ENCODE measurements at places on chromosomes 3 and 15.

- DNase-seq, result peak; percentile 51
Observed at GRCh38 chr3:124834723-124835718, 52.1 kb downstream of the ITGB5 start.

DNA sequence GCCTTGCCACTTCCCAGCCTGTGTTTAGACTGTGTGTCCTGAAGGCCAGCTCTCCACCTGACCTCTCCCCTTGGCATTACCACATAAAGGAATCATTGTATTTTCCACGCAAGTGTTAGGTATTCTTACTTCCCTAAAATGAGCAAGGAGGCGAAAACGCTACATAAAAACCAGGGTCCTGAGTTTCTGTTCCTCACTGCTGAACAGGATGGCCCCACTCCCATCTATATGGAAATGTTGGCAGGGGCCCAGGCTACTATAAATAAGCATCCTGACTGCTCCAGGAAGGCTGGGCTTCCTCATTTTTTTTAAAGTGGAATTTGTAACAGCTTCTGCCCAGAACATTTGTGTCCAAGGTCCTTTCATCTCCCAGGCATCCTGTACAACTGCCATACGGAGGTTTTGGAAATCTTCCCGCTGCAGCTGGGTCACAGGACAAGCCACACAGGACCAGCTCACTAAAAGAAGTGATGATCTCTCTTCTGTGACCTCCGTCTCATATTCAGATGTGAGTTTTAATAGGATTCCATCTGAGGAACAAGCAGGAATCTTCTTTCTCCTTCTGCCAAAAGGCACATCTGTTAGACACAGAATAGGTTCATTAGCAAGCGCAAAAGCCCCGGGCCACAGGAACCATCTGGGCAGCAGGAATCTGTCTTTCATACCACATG is 56.4 kb upstream of the LIMD1 start:
- DNase-seq, result no peak

DNA sequence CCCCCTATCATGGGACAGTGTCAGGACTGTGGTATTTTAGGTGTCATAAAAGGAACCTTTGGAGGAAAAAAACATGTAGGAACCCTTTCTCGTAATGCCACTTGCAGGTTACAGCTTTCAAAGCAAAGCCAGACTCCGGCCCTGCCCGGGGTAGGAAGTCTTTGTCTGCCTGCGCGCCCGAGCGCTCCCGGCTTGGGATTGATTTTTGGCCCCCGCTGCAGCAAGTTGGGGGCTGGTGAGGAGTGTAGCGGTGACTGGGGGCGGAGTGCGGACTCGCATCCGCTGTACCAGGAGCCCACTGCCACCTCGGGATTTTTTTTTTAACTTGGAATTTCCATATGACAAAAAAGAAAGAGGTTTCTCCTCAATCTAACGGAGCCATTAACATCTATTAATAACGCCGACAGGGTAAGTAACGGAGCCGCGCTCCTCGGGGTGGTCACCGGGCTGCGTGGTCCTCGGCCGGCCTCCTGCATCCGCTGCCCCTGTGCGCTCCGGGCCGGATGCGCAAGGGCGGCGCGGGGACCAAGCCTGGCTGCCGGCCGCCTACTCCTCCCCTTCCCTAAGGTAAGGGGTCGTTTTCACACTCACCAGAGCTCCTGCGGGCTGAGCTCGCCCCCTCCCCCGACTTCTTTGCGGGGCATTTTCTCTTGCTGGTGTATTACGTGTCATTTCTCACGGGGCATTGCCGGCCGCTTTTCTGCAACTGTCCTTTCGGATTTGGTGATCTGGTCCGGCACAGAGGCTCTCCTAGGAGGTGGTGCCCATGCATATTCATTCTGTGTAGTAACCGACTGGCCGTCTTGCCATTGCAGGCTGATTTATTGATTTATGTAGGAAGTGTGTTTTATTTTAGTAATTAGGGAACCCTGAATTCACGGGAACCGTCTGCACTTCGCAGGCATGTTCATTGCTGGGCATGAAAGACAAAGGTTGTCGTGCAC is 219.8 kb upstream of the TOPAZ1 start:
- no peak for DNase-seq

- no peak for DNase-seq
Observed at GRCh38 chr15:62880278-62880677, 162.3 kb upstream of the TPM1 start.

GRCh38 chr15:75809986-75810750 is 33.1 kb upstream of the UBE2Q2 start:
- peak; percentile 44 for DNase-seq

DNA sequence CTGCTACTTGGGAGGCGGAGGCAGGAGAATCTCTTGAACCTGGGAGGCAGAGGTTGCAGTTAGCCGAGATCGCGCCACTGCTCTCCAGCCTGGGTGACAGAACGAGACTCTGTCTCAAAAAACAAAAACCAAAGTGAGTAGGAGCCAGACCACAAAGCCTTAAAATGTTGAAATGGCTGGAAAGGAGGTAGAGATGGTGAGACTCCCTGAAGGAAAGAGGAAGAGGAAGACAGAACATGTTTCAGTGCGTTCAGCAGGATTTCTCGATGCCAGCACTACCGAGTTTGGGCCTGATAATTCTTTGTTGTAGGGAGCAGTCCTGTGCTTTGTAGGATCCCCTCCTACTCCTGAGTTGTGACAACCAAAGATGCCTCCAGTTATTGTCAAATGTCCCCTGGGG is 189.9 kb downstream of the AKAP13 start:
- no peak for DNase-seq

DNA sequence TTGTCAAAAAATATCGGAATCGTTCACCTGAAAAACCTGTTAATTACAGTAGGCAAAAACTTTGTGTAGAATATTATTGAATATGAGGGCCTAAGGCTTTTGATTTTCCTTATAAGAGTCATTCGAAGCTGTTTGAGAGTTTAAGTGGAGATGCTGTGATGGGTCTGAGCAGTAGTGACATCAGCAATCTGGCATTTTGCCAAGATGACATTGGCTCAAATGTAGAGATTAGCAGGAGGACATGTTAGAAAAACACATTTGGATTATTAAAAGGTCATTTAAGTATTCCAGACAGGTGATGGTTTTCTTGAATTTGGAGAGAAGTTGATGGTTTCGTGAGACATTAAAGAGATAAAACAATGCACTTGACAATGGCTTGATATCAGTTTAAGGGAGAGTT is 12.9 kb downstream of the OR5AC2 start:
- no peak for DNase-seq

DNA sequence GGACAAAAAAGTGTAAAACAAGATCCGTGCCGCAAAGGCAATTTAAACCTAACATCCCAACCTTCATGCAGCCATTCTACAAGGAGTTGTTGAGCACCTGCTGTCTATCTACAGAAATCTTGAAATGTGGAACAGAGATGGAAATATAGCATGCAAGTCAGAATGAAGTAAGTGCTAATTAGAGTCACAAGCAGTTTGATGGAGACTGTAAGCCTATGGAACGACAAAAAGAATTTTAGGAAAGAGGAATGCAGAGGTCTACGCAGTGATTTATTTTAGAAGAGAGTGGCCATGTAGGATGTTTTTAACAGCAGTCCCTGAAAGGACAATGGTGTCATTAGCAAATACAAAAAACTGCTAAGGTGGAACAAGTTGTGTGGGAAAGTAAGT is 851 bp upstream of the DCBLD2 start:
- DNase-seq, result no peak

- no peak for DNase-seq
Observed at GRCh38 chr15:65939901-65940617, 70.8 kb downstream of the RAB11A start.

DNA sequence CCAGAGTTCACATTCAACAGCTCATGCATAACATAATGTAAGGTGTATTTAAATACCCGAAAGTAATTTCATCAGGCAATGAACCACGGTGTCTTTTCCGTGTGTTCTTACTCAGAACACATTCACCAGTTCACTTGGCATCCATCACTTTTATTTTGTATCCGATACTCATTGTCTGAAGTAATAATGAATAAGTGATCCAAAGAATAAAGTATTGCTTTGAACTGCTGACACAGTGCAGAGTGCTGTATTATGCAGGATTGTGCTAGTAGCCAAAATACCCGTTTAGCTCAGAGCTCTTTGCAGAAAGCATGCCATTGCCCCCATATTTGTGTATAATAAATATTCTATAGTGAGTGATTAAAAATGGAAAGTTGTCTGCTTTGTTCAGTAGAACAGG is 460.9 kb upstream of the KCNMB2 start:
- DNase-seq, result no peak

DNA sequence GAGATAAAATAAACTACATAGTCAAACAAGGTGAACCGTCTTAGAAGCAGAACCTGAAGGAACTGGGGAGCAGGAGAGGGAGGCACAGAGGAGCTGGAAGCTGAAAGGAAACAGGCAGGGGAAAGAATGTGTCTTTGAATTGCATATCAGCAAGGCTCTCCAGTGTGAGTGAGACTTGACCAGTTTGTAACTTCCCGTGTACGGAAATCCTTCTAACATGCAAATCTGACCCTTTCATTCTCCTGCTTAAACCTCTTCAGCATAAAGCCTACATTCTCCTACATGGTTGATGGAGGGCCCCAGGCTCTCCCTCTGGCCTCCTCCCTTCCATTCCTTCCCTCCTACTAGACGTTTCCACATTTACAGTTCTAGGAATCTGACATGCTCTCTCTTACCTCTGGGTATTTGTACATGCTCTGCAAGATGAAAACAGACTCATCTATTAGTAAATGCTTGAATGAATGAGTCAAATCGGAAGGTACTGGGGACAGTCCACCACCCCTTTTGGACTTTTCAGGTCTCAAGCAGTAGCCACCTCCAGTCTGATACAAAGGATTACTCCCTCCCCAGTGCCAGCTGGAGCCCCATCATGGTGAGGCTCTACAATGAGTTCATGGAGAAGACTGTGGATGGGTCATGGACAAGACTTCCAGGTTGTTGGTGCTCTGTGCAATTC is 6.1 kb upstream of the SLC25A38 start:
- no peak for DNase-seq

GRCh38 chr3:12423918-12424630 is 60.2 kb upstream of the TSEN2 start:
- DNase-seq, result no peak

DNA sequence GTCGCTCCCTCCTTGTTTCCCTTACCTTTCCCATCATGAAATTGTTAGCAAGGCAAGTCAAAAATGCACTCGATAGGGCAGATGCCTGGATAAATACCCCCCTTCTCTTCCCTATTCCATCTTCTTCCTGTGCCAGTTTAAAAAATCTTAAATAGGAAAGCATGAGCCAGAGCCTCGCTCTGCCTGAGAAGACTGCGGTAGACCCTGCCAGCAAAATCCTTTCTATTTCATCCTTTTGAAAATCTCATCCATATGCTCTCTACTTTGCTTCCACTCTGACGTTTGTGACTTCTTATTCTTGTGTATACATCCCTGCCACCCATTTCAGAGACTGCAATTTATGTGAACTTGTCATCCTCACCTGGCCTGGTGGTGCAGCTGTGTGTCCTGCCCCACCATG is 114.6 kb upstream of the ETV5 start:
- DNase-seq, result no peak

DNA sequence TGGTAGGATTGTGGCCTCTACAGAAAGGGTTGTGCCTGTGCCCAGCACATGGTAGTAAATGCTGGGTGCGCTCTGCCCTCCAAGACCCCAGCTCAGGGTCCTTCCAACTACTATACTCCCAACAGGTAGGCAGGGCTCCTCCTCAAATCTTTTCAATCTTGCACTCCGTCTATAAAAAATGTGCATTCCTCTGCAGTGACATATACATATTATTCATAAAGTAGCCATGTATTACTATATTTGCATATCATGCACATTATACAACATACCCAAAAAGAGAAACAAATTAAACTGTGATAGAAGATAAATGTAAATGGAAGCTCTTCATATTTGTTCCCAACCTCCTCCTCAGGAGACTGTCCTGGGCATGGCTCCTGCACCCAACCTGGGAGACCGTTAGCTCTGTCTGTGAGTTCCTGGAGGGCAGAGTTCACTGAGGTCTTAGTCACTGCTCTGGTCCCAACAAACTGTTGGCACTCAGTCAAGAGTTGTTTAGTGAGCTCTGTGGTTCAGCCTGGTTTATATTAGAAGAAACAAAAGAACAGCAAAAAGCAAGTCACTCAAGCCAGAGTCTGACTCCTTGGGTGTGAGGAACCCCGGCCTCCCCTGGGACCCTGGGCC is 47.7 kb upstream of the GRIP2 start:
- DNase-seq, result no peak

DNA sequence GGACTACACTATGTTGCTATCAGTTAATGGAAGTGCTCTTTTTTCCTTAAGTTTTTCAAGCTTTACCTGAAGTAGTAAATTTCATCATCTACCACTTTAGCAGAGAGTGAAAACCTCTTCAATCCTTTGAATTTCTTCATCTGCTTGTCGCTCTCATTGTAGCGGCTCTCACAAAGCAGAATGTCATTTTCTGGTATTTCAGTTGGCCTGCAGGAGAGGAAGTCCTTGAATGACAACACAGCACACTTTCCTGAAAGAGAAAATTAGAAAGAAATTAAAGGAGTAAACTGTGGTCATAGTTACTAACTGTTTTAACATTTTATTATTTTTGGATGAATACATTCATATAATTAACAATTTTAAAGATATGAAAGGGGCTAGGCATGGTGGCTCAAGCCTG is 27.6 kb downstream of the UQCC5 start:
- DNase-seq, result no peak

DNA sequence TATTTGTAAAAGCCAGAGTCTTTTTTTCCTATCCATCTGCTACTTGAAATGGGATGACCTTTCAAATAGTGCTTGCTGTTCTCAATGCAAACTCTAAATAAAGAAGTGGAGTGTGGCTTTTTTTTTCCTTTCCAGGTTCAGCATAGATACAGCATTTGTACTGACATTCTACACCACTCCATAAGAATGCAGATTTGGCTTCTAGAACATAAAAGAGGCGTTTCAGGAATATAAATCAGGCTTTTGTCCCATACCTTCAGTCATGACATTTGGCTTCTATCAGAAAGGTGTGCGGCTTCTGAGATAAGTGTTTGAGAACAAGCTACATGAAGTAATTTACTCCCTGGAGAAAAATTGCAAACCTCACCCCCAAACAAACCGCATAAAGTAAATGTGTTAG is 553.1 kb downstream of the FHIT start:
- no peak for DNase-seq

DNA sequence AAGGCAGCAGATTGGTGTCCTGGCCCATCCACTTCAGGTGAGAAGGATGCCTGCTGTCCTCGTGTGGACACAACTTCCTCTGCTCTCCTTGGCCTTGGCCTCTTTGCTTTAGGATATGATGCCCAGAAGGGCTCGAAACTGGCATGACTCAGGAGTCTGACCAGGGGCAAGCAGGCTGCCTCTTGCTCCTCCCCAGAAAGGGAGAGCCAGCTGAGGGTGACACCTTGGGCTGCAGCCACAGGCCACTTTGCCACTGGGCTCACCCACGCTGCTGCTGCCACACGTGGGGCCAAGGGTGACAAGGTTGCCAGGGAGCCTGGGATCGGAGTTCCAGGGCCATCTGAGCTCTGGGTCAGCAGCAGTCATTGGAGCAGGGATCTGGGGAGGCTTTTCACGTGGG is 267.9 kb upstream of the CTDSPL start:
- DNase-seq, result no peak

- DNase-seq, result peak; percentile 29
Observed at GRCh38 chr3:186882881-186883685, 40.6 kb downstream of the ADIPOQ start.

Data from CD4-positive, alpha-beta T cell treated with Interleukin-17A for 4 hours (primary cell).